Upper lobe of left lung (tissue), 6 donors: ENCODE measurements at places on chromosomes 5 and 9. TPM values are rescaled to one million over a fixed set of nuclear protein-coding genes. Genes with fewer than 3 reads are reported as not detected.

Gene SNCAIP
- 1.3 TPM for total RNA-seq

Gene GOLGA2
- 78.4 TPM for total RNA-seq

Gene EGFLAM
- 0.22 TPM for total RNA-seq

Gene ADAMTS6
- total RNA-seq: 3.5 TPM

Gene TUT7
- total RNA-seq: 30.6 TPM

Gene AQP7
- total RNA-seq: 2.1 TPM

Gene DNAJC18
- total RNA-seq: 5.6 TPM

GRCh38 chr9:89433826-89434225 is 64.1 kb downstream of the SEMA4D start:
- no peak for DNase-seq
- no peak overlapping the region for H3K27ac ChIP-seq
- H3K27me3 ChIP-seq: no peaks in the 10 kb centered on the region
- H3K4me1 ChIP-seq: peaks cover 66% of the 10 kb centered on the region
- no peak overlapping the region for H3K4me3 ChIP-seq

DNA sequence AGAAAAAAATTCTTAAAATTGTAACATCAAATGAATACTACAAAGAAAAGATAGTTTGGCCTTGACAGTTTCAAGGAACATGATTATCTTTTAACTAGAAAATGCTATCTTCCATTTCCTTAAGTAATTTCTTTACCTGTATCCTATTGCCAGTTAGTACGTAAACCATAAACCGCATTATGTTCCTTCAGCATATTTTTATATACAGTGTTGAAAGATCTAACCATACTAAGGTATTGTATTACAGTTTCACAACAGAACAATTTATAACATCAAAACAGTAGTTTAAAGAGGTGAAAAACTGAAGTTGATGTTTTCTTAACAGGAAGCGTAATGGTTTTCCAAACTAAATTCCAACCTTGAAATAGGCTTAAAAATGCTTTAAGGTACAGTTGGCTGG is 45.1 kb downstream of the GLRX start:
- H3K27me3 ChIP-seq: no peaks in the 10 kb centered on the region
- no peak for DNase-seq
- H3K27ac ChIP-seq: no peak overlapping the region

GRCh38 chr9:17631396-17631795 is 52.5 kb downstream of the SH3GL2 start:
- H3K36me3 ChIP-seq: no peaks in the 10 kb centered on the region
- H3K4me1 ChIP-seq: no peaks in the 10 kb centered on the region
- DNase-seq: no peak
- no peak overlapping the region for H3K27ac ChIP-seq
- H3K27me3 ChIP-seq: no peaks in the 10 kb centered on the region

- H3K27ac ChIP-seq: no peak overlapping the region
- H3K4me1 ChIP-seq: peaks cover 12% of the 10 kb centered on the region
- H3K36me3 ChIP-seq: no peaks in the 10 kb centered on the region
- no peak overlapping the region for H3K4me3 ChIP-seq
- DNase-seq: no peak
Observed at GRCh38 chr5:131536211-131536826, 98.7 kb downstream of the RAPGEF6 start.

DNA sequence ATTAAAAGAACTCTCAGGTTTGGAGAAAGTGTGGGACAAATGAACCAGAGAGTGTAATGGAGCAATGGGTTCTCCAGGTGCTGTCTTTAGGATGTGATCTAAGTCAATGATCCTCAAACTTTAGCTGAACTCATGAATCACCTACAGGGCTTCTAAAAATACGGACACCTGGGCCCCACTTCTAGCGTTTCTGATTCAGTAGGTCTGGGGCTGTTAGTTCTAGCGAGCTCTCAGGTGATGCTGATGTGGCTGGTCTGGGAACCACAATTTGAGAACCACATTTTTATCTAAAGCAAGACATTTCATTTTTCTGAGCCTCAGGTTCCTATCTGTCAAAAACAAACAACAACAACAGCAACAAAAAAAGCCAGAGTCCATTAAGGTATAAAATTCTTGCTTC is 35.1 kb upstream of the PCA3 start:
- no peak overlapping the region for H3K27ac ChIP-seq
- H3K36me3 ChIP-seq: no peaks in the 10 kb centered on the region
- DNase-seq: no peak
- H3K27me3 ChIP-seq: no peaks in the 10 kb centered on the region

GRCh38 chr9:124001458-124001799 is 10.1 kb upstream of the LHX2 start:
- no peak overlapping the region for H3K4me3 ChIP-seq
- H3K4me1 ChIP-seq: peaks cover 38% of the 10 kb centered on the region
- no peaks in the 10 kb centered on the region for H3K36me3 ChIP-seq
- DNase-seq: no peak
- no peak overlapping the region for H3K27ac ChIP-seq

DNA sequence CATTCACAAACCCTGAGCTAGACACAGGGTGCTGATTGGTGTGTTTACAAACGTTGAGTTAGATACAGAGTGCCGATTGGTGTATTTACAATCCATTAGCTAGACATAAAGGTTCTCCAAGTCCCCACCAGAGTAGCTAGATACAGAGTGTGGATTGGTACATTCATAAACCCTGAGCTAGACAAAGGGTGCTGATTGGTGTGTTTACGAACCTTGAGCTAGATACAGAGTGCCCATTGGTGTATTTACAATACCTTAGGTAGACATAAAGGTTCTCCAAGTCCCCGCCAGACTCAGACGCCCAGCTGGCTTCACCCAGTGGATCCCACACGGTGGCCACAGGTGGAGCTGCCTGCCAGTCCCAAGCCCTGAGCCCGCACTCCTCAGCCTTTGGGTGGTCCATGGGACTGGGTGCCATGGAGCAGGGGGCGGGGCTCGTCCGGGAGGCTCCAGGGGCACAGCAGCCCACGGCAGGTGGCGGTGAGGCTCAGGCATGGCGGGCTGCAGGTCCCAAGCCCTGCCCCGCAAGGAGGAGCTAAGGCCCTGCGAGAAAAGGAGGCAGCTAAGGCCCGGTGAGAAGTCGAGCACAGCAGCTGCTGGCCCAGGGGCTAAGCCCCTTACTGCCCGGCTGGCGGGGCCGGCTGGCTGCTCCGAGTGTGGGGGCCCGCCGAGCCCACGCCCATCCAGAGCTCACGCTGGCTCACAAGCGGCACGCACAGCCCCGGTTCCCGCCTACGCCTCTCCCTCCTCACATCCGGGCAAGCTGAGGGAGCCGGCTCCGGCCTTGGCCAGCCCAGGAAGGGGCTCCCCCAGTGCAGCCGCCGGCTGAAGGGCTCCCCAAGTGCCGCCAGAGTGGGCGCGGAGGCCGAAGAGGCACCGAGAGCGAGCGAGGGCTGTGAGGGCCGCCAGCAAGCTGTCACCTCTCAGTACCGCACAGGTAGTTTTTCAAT is 1039.2 kb upstream of the CDH9 start:
- no peak overlapping the region for H3K27ac ChIP-seq
- no peaks in the 10 kb centered on the region for H3K4me1 ChIP-seq
- no peaks in the 10 kb centered on the region for H3K27me3 ChIP-seq
- no peaks in the 10 kb centered on the region for H3K36me3 ChIP-seq
- DNase-seq: peak; percentile 76
- H3K4me3 ChIP-seq: no peak overlapping the region

- H3K27me3 ChIP-seq: no peaks in the 10 kb centered on the region
- H3K27ac ChIP-seq: peak overlapping the region; percentile 86
- peak; percentile 95 for DNase-seq
- H3K4me3 ChIP-seq: peak overlapping the region; percentile 55
- H3K36me3 ChIP-seq: no peaks in the 10 kb centered on the region
- H3K4me1 ChIP-seq: peaks cover 29% of the 10 kb centered on the region
Observed at GRCh38 chr9:95048225-95049087, 269.1 kb downstream of the FANCC start.

DNA sequence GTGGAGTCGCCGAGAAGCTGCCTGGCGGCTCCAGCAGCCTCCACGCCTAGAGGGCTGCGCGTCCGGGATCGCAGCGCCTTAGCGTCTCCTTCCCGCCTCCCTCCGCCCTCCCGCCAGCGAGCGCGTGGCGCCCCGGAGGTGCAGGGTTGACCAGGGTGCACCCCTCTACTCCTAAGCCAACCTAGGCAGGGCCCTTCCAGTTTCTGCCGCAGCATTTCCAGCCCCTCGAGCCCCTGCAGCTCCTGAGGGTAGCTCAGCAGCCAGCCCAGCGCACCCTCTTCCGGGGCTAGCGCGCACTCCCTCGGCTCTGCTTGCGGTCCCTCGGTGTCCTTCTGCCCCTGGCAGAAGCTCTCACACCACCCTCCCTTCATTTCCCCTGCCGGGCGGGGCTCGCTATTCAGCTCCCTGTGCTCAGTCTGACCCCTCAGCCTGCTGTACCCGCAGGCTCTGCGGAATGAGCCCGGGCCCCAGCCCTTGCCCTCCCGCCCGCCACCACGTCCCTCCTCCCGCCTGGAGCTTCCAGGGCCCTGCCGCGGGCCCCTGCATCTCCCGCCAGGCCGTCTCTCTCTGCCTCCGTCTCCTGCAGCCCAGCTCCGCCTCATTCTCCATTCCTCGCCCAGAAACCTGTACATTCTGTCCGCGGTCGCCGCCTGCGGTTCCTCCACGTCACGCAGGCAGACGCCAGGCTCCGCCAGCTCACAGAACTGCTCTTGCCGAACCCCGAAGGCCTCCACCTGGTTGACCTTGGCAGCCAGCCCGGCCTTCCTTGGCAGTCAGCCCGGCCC is 61.8 kb downstream of the SPATA31C2 start:
- peak overlapping the region; percentile 61 for H3K27ac ChIP-seq
- H3K27me3 ChIP-seq: no peaks in the 10 kb centered on the region
- peaks cover 17% of the 10 kb centered on the region for H3K4me1 ChIP-seq

DNA sequence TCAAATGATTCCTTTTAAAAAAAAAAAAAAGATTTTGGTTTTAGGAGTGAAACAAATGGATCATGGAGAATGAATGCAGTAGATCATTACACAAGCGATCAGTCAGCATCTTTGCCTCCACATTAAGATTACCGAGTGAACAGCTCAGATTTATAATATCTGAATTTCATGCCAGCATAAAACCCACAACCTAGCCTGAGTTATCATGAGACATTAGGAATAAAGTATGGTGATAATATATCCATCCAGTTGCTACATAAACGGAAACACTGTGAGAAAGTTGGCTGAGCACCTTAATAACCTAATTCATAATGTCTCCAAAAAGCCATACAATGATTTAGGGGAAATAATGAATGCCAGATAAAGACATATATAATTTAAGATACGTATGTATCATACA is 553.1 kb upstream of the TUSC1 start:
- no peak for DNase-seq
- H3K27me3 ChIP-seq: no peaks in the 10 kb centered on the region
- no peak overlapping the region for H3K4me3 ChIP-seq
- no peaks in the 10 kb centered on the region for H3K36me3 ChIP-seq
- H3K4me1 ChIP-seq: no peaks in the 10 kb centered on the region

GRCh38 chr9:79080536-79080935 is 491.2 kb upstream of the TLE4 start:
- no peak overlapping the region for H3K27ac ChIP-seq
- H3K36me3 ChIP-seq: no peaks in the 10 kb centered on the region
- no peaks in the 10 kb centered on the region for H3K27me3 ChIP-seq
- H3K4me1 ChIP-seq: no peaks in the 10 kb centered on the region

GRCh38 chr5:8289779-8290178 is 420.8 kb downstream of the MTRR start:
- no peaks in the 10 kb centered on the region for H3K4me1 ChIP-seq
- no peaks in the 10 kb centered on the region for H3K27me3 ChIP-seq
- DNase-seq: no peak
- no peaks in the 10 kb centered on the region for H3K36me3 ChIP-seq
- no peak overlapping the region for H3K4me3 ChIP-seq
- no peak overlapping the region for H3K27ac ChIP-seq
